ENCODE measurements at places on chromosomes 7 and 10.
A peak's percentile ranks its signal among the peaks of the same experiment; 100 is the strongest.

DNA sequence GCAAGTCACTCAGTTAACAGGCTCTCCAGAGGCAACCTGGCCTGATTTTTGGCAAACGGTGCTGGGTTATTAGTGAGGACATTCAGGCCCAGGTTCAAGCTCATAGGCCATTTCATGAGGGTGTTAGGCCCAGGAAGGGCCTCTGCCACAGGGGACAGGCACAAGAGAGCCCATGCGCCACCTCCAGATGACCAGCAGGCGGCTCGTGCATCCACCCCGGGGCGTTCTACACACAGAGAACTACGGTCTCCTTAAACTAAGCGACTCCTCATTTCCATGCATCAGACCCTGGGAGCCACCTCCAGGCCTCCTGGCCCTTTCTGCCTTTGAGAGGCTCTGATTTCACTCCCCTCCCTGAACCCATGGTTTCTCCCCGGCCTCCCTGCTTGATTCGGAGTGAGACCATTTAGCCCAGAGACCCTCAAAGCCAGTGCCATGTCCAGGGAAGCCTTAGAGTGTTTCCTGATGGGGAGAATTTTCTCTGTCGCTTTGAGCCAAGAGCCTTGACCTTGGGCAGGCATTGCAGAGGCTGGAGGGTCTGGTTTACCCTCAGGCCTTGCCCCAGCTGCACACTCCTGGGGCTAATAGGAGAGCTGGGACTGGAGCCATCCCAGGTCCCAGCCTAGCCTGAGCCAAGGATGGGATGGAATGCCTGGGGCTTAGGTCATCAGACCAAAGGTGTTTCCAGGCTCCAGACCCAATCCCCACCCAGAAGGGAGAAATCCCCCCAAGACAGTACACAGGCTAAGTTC, 188.0 kb downstream of the GRID1 start:
- DNase-seq, result peak; percentile 30

DNA sequence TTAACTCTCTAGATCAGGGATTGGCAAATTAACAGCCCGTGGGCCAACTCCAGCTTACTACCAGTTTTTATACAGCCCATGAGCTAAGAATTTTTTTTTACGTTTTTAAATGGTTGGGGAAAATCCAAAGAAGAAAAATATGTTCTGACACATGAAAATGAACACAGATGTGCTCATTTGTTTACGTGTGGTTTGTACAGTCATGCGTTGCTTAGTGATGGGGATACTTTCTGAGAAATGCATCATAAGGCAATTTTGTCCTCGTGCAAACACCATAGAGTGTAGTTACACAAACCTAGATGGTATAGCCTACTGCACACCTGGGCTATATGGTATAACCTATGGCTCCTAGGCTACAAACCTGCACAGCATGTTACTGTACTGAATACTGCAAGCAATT, 8.3 kb upstream of the SMKR1 start:
- no peak for DNase-seq

- DNase-seq, result no peak
Measured at GRCh38 chr10:75525067-75525466, 93.6 kb downstream of the LRMDA start.

GRCh38 chr10:73186266-73186665, 18.3 kb downstream of the FAM149B1 start:
- DNase-seq, result no peak

- no peak for DNase-seq
Measured at GRCh38 chr7:137992550-137993394, 9.1 kb downstream of the CREB3L2 start.

GRCh38 chr7:155846156-155846555, 33.9 kb upstream of the SHH start:
- DNase-seq, result no peak

GRCh38 chr7:66910789-66911188, 10.2 kb upstream of the TMEM248 start:
- DNase-seq, result no peak

GRCh38 chr10:54854843-54855242, 53.8 kb upstream of the PCDH15 start:
- no peak for DNase-seq

- DNase-seq, result no peak
Measured at GRCh38 chr10:121935702-121936101, 7.9 kb upstream of the ATE1 start.

GRCh38 chr10:100934084-100934659, 21.4 kb downstream of the SLF2 start:
- DNase-seq, result no peak

DNA sequence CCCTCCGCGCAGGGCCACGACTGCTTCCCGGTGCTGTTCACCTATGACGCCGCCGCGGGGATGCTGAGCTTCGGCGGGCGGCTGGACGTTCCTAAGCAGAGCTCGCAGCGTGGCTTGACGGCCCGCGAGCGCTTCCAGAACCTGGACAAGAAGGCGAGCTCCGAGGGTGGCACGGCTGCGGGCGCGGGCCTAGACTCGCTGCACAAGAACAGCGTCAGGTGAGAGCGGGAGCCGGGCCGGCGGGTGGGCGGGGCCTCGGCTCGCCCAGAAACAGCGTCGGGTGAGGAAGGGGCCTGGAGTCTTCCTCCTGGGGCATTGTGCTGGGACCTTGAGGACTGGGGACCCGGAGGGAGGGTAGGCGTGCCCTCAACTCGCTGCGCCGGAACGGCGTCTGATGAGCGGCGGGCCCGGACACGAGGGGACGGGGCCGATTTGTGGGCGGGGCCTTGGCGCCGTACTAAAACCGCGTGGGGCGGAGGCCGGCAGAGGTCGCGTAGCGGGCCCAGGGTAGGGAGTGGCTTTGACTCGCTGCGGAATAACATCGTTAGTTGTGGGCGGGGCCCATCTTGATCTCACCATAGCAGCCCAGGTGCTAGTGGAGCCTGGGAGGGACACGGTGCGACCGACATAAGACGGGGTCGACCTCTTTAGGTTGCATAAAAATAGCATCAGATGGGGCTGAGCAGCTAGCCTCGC, 15.6 kb downstream of the PDAP1 start:
- DNase-seq, result no peak

GRCh38 chr7:25665374-25665773, 437.1 kb upstream of the NPVF start:
- DNase-seq, result no peak

GRCh38 chr10:112926906-112927688, 22.9 kb upstream of the TCF7L2 start:
- DNase-seq, result no peak

DNA sequence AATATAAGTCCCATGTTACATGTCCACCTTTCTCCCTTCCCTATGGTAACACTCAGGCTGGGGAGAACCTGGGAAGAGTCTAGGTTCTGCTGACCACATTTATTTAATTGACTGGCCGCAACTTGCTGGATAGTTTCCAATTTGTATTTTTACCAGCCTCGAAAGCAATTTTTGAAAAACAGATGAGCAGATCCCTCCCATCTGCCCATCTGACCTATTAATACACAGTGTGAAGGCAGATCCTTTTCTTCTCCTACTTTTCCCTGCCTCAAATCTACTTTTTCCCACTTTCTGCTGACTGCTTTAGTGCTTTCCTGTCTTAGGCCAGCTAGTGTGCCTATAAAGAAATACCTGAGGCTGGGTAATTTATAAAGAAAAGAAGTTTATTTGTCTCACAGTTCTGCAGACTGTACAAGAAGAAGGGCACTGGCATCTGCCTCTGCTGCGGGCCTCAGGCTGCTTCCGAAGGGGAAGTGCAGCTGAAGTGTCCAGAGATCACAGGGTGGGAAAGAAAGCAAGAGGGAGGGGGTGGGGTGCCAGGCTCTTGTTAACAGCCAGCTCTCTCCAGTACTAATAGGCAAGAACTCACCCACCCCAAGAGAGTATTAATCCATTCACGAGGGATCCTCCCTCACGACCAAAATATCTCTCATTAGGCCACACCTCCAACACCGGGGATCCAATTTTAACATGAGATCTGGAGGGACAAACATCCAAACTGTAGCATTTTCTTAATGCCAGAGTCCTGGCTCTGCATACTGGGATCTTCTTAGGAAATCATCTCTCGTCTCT, 336.0 kb upstream of the IGFBP3 start:
- no peak for DNase-seq

DNA sequence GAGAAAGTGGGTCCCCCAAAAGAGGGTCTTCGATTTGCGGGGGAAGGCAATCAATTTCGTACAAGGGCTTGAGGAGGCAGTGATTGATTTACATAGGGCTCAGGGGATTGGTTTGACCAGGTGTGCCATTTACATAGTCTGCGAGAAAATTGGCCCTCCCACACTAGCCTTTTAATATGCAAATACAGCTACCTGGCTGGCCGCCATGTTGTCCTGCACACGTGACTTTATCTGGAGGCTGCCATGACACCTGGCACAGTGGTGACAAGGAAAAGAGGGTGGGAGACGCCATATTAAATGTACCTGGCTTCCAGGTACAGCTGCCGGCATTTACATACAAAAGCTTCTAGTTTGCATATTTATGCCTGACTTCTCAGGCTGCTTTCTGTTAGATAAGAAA, 1577.2 kb upstream of the LRRTM3 start:
- no peak for DNase-seq

DNA sequence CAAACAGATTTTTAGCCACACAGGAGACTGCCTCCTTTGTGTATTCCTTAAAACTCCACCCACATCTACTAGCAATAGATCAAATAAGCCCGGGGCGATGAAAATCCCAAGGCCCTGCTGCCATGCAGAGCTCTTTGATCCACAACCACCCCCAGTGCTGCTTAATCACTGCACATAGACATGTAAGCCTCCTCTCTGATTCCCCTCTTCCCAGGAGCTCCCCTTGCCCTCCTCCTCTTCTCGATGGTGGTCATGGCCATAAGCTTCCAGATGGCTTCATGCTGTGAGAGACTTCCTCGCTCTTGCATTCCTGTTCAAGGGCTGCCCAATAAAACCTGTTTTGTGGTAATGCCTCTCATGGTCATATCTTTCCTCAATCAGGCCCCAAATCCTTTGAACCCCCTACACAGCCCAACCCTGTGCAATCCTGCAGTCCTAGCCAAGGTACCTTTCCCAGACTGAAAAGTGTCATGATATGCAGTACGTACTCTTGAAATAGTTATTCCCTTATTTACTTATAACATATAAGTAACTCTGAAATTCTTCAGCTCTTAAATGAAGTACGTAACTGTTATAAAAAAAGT, 158.5 kb downstream of the CACNA2D1 start:
- no peak for DNase-seq

DNA sequence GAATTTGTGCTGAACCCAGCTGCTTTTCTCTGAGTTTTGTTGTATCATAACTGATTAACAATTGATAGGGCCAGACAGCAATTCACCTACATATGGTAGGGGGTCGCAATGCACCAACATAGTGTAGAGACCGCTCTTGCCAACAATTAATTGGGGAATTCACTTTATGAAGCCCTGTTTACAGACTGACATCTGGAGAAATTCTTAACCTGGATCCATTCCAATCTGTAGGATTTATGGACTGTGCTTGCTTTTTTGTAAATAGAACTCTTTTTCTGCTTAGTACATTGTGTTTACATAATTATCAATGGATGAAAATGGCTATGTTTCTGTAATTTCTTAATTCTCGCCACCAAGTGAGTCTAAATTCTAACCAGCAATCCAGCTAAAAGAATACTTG, 311.7 kb upstream of the BMPER start:
- DNase-seq, result no peak

DNA sequence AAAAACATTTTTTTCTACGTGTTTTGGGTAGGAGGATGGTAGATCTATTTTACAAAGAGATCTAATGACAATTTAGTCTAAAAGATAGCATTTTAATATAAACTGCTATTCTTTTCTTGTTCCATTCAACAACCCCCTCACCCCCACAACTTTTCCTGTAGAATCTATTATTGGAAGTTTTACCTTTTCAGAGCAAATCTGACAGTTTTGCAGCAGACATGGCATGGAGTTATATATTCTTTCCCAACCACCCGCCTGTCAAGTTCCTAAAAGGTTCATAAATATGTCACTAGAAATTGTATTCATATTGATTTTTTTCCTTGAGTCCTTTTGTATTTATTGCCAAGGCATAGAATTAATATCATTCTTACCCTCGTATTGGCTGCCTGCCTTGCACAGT, 21.5 kb upstream of the NAMPT start:
- DNase-seq, result no peak

DNA sequence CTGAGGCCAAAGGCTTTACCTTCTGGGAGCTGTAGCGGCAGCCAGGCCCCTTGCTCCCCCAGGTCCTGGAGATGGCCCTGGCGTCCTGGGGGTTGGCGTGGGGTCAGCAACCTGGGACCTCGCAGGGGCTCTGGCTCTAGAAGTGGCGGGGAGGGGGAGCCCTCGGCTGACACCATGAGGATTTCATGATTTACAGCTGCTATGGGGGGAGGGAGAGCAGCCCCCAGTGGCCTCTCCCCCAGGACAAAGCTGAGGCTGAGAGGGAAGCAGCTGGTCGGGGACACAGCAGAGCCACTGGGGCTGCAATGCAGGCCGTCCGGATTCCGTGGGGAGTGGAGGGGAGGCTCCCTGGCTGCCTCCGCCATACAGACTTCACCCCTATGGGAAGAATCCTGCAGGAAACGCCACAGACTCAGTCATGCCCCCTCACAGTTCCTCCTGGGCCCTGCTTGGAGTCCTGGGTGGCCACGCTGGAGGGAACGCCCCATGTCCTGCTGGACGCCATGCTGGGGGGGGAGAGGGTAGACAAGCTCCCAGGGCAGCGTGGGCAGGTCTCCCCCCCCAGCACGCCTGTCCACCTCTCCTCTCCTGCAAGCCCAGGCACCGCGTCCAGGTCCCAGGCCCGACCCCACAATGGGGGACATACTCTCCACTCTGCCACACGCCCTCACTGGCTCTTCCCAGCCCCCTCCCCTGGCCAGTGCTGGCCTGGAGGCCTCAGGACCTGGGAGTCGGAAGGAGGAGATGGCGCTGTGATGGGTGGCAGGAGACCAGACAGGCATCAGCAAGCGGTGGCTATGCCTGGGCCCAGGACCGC, 243.6 kb downstream of the ELFN1 start:
- DNase-seq, result no peak

- no peak for DNase-seq
Measured at GRCh38 chr7:40213856-40214255, 79.1 kb downstream of the SUGCT start.

DNA sequence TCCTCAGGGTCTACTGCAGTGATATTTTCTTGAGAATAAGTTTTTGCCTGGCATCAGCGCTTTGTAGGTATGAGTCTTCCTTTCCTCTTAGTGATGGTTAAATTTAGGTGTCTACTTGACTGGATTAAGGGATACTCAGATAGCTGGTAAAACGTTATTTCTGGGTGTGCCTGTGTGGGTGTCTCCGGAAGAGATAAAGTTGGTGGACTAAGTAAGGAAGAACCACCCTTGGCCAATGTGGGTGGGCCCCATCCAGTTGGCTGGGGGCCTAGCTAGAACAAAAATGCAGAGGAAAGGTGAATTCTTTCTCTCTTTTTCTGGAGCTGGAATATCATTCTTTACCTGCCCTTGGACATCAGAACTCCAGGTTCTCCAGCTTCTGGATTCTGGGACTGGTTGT, 138.8 kb downstream of the ADCYAP1R1 start:
- DNase-seq, result no peak
